Dorsolateral prefrontal cortex (tissue), 122 donors: ENCODE measurements at places on chromosomes 3 and 15.

- DNase-seq, result no peak
Measured at GRCh38 chr3:32457971-32458471, 44.6 kb downstream of the CMTM6 start.

DNA sequence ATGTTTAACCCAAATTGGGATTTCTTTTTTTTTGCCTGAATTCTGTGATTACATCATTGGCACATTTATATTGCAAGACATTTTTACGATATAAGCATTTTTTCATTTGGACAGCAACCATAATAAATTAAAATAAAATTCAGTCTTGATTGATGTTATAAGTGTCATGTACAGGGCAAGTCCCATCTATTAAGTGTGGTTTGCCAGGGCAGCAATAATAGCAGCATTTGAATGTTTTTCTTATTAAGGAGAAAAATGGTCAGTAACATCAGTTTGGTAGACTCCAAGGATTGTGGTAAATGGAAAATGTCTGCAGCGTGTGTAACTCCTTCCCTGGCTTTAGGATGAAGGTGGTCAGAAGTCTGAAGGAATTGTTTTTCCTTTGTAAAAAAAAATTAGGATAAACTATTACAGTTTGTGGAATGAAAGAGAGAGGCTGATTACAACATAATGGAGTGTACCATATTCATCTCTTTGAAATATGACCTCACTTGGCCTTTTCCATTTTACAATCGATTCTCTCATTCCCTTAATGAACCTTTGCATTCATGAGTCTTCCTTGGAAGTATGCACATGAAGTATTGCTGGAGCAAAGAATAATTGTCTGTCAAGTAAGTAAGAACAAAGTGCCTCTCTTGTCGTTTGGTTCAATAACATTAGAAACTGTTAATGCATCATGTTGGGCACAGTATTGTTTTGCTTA is 405.4 kb upstream of the THRB start:
- no peak for DNase-seq

DNA sequence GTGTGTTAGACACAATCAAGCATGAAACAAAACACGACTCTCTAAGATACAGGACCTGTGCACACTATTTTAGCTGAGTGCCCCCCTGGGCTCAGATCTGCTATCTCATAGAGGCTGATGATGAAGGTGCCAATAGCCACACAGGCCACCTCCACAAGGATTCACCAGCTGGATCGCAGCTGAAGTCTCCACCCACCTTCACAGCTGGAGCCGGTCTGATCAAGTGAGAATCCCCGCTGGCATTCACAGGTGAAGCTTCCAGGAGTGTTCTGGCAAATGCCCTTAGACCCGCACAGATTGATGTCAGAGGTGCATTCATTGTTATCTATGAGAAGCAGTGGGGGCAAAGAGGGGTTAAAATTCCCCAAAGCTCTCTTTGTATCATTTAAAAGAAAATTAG is 90.1 kb downstream of the DUT start:
- no peak for DNase-seq

- no peak for DNase-seq
Measured at GRCh38 chr15:68298882-68299381, 21.4 kb downstream of the FEM1B start.

- no peak for DNase-seq
Measured at GRCh38 chr15:90085565-90085964, 16.7 kb downstream of the IDH2 start.

GRCh38 chr3:162525771-162526170 is 1029.2 kb downstream of the OTOL1 start:
- DNase-seq, result no peak

DNA sequence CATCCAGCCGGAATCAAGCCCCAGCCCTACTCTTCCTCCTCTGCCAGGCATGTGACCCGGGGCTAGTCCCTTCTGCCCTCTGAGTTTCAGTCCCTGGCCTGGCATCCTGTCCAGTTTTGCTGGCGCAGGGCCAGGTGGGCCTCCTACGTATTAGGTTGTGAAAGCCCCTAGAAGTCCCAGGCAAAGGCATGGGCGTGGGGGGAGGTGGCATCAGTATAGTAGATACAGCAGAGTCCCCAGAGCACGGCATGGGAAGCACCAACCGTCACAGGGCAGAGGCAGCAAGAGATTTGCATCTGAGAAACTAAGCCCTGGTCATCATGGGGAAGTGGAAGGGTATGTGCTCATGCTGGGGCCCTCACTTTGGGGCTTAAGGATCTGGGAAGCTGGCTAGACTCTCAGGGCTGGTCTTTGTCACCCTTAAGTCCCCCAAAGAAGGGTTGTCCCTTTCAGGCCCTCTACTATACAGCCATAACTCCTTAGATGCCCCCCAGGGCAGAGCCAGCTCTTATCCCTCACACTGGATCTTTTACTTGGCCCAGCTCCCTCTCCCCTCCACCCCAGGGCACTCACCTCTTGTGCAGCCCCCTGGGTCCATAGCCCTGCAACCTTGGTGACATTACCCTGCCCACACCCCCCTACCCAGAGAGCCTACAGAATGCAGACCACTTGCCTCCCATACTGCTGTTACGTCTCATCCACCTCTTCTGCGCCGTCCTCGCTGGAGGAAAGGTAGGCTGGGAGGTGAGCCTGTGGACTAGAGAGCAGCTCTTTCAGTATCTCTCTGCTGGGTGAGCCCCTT is 11.3 kb downstream of the NBEAL2 start:
- no peak for DNase-seq

- no peak for DNase-seq
Measured at GRCh38 chr3:63478990-63479660, 173.3 kb upstream of the SNTN start.

DNA sequence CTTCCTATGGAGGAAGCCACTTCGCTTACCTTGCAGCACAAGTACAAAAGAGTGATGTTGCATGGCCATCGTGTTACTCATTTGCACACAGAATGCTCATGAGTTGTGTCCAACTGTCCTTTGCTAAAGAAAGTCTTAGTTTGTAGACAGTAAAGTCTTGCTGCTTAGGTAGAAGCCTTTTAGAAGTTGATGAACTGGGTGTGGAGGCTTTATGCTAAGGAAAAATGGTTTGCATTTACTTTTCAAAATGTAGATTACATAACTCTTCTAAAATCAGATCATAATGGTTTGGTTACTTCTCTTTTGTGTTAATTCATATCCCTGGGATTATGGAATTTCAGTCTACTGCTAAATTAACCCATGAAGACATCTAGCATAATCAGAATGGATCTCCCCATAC is 84.5 kb upstream of the FLNB start:
- no peak for DNase-seq

DNA sequence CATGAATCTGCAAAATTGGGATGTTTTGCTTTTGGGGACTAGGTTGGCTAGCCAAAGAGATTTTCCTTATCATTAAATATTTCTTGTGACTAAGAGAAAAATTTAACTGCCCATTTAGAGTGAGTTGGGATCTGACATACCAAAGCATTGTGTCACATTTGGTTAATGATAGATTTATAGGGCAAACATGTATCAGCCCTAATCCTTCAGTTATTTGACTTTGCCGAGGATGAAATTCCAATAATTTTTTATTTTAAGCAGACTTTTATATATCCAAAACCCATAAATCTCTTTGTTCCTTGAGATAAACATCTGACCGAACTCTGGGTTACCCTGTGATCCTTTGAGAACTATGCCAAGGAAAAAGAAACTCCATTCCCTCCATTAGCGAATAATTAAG is 218.9 kb downstream of the CDIN1 start:
- DNase-seq, result no peak

DNA sequence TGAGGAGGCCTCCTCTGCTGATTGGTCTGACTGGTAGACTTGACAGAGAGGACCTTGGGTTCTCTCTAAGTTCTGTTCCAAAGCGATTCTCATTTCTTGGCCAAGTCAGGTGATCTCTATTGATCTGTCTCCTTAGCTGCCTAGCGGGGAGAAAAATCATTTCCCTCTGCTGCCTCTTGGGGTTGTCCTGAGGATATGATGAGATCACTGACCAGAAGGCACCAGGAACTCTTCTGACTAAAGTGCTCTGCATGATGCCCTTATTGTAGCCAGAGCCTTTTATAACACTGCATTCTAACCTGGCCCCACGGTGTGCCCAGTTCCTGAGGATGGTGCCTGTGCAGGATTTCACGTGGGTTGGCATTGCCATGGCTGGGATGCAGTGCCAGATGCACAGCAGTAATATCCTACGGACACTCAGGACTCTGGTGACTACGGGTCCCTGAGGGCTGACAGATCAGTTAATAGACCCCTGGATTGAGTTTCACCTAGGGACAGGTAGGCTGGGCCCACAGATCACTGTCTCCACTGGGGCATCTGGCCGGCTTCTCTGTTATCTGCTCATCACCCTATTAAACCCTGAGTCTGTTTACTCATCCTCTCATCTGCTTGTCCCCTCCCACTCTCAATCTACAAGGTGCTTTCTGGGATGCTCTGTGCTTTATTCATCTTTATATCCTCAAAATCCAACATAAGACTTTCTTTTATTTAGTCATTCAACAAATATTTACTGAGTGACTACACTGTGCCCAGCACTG is 3.9 kb upstream of the HEG1 start:
- DNase-seq, result no peak

GRCh38 chr15:74891469-74891868 is 1.6 kb downstream of the MPI start:
- no peak for DNase-seq

GRCh38 chr3:189311521-189311920 is 139.8 kb downstream of the TPRG1 start:
- no peak for DNase-seq

DNA sequence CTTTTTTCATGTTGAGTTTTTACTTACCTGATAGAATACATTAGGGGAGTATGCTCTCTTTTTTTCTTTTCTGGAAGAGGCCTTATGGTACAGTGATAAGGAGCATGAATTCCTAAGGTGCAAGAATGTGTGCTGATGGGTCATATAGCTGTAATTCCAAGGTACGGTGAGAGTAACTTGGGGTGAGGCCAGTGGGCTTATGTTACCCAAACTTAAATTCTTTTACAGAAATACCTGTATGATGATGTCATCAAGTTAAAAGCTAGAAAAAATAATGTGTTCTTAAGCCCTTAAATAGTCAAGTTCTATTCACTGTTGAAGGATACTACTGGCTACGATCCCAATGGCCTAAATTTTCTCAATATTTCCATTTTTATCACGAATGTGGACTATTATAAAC is 111.2 kb downstream of the GMPS start:
- no peak for DNase-seq

GRCh38 chr3:33612607-33613006 is 105.4 kb downstream of the CLASP2 start:
- DNase-seq, result no peak

- no peak for DNase-seq
Measured at GRCh38 chr3:128319741-128320141, 146.9 kb downstream of the DNAJB8 start.

GRCh38 chr3:135057996-135058395 is 262.9 kb downstream of the EPHB1 start:
- no peak for DNase-seq

- DNase-seq, result no peak
Measured at GRCh38 chr3:60746043-60746638, 505.1 kb downstream of the FHIT start.

GRCh38 chr15:52786436-52787122 is 3.6 kb downstream of the ONECUT1 start:
- DNase-seq, result no peak

DNA sequence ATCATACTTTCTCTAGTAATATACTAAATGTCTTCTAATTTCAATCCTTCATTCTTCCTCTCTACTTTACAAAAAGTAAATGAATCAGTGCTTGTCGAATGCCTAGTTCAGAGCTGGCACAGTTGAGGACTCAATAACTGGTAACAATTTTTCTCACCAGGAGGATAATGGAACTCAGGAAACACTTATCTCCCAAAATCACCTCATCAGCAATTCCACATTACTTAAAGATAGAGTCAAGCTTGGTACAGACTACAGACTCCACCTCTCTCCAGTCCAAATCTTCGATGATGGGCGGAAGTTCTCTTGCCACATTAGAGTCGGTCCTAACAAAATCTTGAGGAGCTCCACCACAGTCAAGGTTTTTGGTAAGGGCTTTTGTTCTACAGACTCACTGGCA is 16.3 kb downstream of the ZBED2 start:
- DNase-seq, result no peak

DNA sequence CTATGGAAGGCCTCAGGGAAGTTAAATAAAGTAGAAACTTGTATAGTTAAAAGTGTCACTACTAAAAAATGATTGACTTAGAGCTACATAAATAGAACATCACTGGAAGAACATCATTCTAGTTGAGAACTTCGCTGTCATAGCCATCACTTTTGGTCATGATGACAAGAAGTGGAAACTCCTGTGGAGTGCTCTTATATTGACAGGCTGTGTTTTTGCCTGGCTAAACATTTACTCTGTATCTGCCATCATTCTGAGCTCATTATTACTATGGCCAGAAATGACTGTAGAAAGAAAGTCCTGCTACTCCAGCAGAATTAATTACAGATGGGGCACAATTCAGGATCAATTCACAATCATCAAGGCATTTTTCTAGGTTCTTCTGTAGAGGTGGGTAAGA is 165.1 kb upstream of the GOLIM4 start:
- DNase-seq, result no peak

- no peak for DNase-seq
Measured at GRCh38 chr3:189249987-189250386, 78.2 kb downstream of the TPRG1 start.

- DNase-seq, result no peak
Measured at GRCh38 chr3:32376115-32376514, 15.5 kb upstream of the CMTM7 start.

- no peak for DNase-seq
Measured at GRCh38 chr15:81254916-81255290, 58.2 kb downstream of the IL16 start.

GRCh38 chr3:11134794-11135193 is 19.5 kb upstream of the HRH1 start:
- no peak for DNase-seq

- DNase-seq, result no peak
Measured at GRCh38 chr3:171825222-171825828, 15.0 kb upstream of the PLD1 start.

GRCh38 chr3:172102123-172102882 is 62.9 kb downstream of the FNDC3B start:
- DNase-seq, result no peak

- no peak for DNase-seq
Measured at GRCh38 chr3:143224716-143225115, 105.1 kb downstream of the CHST2 start.

- DNase-seq, result no peak
Measured at GRCh38 chr15:68061171-68061570, 7.1 kb downstream of the PIAS1 start.

- no peak for DNase-seq
Measured at GRCh38 chr15:99132634-99133287, 27.9 kb downstream of the SYNM start.

GRCh38 chr3:9194509-9195184 is 54.8 kb downstream of the SRGAP3 start:
- DNase-seq, result no peak

DNA sequence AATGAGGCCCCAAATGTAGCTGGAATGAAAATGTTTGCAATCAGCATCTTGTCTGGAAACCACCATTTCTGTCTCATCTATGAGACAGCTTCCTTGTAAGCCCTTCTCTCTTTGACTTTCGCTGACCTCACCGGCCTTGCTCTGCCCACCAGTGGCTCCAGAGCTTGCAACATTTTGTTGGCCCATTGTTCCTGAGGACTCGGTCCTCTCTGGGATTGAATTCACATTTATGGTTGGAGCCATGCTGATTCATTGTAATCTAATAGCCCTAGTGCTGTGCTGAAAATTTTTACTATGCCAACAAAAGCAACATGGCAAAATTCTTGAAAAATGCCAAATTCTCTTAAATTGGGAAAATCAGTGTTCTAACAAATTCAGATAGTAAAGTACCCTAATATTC is 37.2 kb downstream of the ABHD5 start:
- DNase-seq, result no peak

- DNase-seq, result no peak
Measured at GRCh38 chr15:98927996-98928395, 79.6 kb downstream of the PGPEP1L start.

- no peak for DNase-seq
Measured at GRCh38 chr15:85499371-85499887, 119.0 kb downstream of the AKAP13 start.
